Gastroesophageal sphincter (tissue), 4 donors: ENCODE measurements at places on chromosomes 12 and 14. TPM values are rescaled to one million over a fixed set of nuclear protein-coding genes. Genes with fewer than 3 reads are reported as not detected.

Gene RILPL2
- total RNA-seq, result 6.2 TPM

DNA sequence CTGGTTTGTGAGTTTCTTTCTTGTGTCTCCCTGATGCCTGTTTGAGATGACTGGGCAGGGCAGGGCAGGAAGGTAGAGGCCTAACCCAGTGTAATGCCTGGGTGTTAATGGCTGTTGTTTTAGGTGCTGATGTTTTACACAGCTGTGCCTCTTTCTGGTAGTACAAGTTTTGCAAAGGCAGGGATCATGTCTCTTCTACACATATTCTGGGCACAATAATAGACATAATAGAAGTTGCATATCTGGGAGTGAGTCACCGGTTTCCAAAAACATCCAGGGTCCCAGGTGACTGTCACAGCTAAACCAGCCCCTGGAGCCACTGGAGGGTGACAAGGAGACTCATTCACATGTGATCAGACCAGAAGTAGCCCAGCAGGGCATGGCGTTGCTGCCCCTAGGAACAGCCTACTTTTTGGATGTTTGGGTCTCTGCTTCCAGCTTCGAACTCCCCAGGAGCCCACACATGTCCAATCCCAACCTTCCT, 18.1 kb downstream of the TPCN1 start:
- ATAC-seq, result no peak

DNA sequence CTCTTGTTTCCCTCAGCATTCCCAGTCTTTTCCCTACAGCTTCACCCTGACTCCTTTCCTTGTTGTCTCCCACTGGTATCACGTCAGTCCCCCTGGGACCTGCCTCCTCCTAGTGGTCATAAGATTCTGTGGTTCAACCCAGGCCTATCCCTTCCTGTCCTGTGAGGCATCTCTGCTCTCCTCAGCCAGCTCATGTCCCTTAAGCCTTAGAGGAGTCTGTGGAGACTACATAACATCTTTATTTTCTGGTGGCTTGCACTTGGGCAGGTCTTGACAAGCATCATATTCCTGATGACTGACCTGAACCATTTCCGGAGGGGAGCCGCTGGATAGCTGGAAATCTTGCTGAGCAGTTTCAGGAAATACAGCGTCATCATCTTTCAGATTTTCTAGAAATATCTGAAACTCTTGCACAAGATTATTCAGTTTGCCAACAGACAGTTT, 688 bp downstream of the C12orf71 start:
- ATAC-seq, result no peak

Gene DUSP6
- total RNA-seq, result 73.8 TPM

- ATAC-seq, result no peak
These were observed 5.0 kb upstream of the C1RL start for GRCh38 chr12:7114008-7114407.

DNA sequence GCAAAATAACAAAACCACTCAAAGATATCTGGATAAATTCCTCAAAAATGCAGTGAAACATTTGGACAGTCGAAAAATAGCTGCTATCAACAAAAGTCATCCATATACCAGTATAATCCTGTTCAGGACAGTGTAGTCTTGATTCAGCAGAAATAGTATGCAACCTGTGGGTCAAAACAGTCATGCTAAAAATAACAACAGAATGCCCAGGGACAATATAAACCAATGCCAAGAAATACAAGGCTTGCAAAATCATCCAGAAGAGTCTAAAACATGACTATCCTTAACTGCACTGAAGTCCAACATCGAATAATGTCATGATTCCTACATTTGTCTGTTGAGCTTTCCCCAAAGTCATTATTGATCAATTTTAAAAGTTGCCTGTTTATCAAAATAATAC, 425.9 kb downstream of the FSCB start:
- ATAC-seq, result no peak

DNA sequence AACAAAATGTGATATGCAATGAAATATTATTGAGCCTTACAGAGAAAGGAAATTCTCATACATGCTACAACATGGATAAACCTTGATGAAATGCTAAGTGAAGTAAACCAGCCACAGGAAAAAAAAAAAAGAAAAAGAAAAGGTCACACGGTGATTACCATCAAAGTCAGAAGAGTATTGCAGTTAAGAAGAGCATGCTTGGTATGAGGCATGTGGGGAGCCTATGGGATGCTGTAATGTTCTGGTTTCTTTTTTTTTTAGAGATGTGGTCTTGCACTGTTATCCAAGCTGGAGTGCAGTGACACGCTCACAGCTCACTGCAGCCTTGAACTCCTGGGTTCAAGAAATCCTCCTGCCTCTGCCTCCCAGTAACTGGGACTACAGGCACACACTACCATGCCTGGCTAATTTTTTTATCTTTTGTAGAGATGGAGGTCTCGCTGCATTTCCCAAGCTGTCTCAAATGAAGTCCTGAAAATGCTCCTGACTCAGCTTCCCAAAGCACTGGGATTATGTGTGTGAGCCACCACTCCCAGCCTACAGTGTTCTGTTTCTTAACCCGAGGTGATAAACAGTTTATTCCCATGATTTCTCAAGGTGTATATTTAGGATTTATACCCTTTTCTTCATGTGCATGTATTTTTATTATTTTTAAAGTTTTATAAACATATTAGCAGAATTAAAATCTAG, 96.2 kb downstream of the SEC23A start:
- no peak for ATAC-seq
